ENCODE measurements at places on chromosomes 7 and 10. TPM values are rescaled to one million over a fixed set of nuclear protein-coding genes. Genes with fewer than 3 reads are reported as not detected.

- no peak overlapping the region for H3K27ac ChIP-seq
- H3K4me1 ChIP-seq = no peaks in the 10 kb centered on the region
- H3K4me3 ChIP-seq = no peak overlapping the region
- DNase-seq = no peak
Measured at GRCh38 chr7:95424716-95425115, 10.1 kb downstream of the PON2 start.

DNA sequence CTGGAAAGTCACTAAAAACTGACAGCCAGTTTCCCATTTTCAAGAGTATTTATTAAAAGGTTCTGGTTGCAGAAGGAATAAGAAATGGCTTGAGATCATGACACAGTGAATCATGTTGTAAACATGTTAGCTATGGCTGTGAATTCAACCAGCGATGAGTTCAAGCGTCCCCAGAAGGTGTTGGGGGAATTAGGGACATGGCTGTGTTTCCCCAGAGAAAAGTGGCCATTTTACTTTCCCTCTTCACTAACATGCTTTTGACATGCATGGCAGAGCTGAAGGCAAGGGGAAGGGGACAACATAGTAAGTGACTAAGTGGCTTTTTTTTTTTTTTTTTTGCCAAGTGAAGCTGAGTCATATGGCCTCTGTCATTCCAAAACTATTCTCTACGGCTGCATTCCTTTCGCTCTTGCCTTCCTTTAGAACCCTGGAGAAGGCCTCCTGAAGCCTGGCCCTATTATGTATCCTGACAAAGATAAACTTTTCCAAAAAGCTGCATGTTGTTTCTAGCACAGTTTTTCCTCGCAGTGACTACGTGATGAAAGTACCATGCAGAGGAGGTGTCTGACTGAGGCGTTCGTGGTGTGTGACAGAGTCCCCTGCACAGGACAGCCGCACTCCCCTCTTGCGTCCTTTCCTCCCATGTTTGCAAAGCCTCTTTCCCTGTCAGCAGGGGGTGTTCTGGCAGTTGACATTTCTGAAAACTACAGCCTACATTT lies 46.9 kb downstream of the EGFR start:
- H3K4me1 ChIP-seq = peaks cover 99% of the 10 kb centered on the region
- peak; percentile 95 for DNase-seq
- H3K27ac ChIP-seq = peak overlapping the region; percentile 100
- no peaks in the 10 kb centered on the region for H3K36me3 ChIP-seq
- no peaks in the 10 kb centered on the region for H3K27me3 ChIP-seq

GRCh38 chr7:117021986-117022385 lies 68.7 kb downstream of the ST7 start:
- H3K4me1 ChIP-seq = peaks cover 12% of the 10 kb centered on the region
- no peaks in the 10 kb centered on the region for H3K36me3 ChIP-seq
- H3K4me3 ChIP-seq = no peak overlapping the region

DNA sequence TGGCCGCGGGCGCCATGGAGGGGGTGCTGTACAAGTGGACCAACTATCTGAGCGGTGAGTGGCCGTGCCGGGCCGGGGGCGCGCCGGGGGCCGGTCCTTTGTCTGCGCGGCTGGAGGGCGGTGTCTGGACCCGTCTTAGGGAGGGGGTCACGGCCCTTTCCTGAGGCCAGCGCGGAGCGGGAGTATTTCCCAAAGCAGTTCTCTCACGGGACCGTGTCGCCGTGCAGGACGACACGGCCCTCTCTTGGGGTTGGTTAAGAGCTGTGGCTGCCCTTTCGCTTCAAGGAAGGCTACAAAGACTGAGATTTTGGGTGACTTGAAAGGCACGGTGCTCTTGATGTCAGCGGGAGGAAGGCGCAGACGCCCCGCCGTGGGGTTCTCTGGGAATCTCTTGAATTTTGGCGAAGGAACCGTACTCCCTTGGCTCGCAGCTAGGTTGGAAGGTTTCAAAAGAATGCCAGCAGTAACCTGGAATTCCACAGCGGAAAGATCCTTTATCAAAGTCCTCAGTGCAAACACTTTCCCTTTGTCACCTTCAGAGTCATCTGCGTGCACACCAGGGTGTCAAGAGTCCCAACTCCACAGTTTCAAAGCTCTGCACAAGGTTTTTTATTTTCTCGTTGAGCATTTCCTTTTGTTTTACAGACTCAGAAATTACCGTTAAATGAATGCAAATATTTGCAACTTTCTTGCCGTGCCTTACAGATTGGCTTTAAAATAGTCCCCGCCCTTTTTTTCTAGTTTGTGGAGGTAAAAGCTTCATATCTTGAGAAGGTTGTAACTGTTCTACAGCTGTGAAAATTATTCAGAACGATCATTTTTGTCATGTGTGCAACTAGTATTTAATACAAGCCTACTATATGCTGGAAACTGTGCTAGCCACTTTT lies 780 bp downstream of the PLEKHA8 start:
- peak overlapping the region; percentile 84 for H3K27ac ChIP-seq
- H3K27me3 ChIP-seq = no peaks in the 10 kb centered on the region
- H3K4me3 ChIP-seq = peak overlapping the region; percentile 81
- H3K36me3 ChIP-seq = no peaks in the 10 kb centered on the region
- DNase-seq = no peak

Gene HTR5A
- not detected for total RNA-seq

GRCh38 chr7:158494643-158495042 lies 93.0 kb downstream of the PTPRN2 start:
- no peak overlapping the region for H3K4me3 ChIP-seq
- H3K4me1 ChIP-seq = no peaks in the 10 kb centered on the region
- H3K27me3 ChIP-seq = no peaks in the 10 kb centered on the region

Gene GCK
- total RNA-seq = 0.36 TPM

DNA sequence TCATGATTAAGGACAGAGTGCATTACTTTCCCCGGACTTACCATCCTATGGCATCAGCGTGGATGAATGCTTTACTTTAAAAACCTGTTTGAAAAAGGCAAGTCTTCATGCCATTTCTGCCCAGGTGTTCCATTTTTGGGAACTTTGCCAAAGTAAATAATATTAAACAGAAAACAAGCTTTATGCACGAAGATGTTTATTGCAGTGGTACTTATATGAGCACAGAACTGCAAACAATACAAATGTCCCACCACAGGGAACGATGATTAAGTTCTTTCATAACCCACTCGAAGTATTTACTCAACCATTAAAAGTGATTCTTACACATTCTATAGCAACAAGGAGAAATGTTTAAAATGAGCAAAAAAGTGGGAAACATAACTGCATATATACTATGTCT lies 109.7 kb upstream of the GDF10 start:
- H3K4me3 ChIP-seq = no peak overlapping the region
- peaks cover 12% of the 10 kb centered on the region for H3K4me1 ChIP-seq
- no peak overlapping the region for H3K27ac ChIP-seq
- no peaks in the 10 kb centered on the region for H3K36me3 ChIP-seq
- no peak for DNase-seq

Gene AKR1C8
- total RNA-seq = not detected

DNA sequence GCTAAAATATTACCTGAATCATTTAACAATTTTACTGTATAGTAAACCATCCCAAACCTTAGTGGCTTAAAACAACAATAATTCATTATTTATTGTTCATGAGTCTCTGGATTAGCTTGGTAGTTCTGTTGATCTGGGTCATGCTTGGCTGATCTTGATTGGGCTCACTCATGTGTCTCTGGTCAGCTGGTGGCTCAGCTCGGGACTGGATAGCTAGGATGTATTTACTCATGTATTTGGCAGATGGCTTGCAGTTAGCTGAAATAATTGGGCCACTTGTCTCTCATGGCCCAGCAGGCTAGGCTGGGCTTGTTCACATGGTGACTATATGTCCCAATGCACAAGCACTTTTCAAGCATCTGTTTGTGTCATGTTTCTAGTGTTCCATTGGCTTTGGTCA lies 262.8 kb downstream of the BBS9 start:
- no peaks in the 10 kb centered on the region for H3K36me3 ChIP-seq
- H3K27me3 ChIP-seq = no peaks in the 10 kb centered on the region
- no peak overlapping the region for H3K4me3 ChIP-seq
- DNase-seq = no peak
- no peak overlapping the region for H3K27ac ChIP-seq

DNA sequence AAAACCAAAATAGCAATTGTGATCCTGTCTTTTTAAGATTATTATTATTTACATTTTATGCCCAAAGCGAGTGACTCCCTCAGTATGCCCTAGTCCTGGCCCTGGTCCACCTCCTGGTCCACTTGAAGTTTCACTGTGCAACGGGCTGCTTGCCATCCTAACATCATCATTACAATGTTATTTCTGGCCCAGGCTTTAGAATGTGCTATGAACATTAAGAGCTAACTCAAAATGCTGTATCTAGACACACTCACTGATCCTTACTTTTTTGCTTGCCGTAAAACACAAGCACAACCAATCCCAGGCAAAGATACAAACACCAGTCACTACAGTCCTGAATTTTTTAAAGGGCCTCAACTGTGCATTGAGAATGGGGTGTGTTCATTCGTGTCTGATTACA lies 38.4 kb downstream of the RHOBTB1 start:
- no peaks in the 10 kb centered on the region for H3K4me1 ChIP-seq
- H3K4me3 ChIP-seq = no peak overlapping the region
- no peaks in the 10 kb centered on the region for H3K27me3 ChIP-seq
- no peak overlapping the region for H3K27ac ChIP-seq
- DNase-seq = no peak

DNA sequence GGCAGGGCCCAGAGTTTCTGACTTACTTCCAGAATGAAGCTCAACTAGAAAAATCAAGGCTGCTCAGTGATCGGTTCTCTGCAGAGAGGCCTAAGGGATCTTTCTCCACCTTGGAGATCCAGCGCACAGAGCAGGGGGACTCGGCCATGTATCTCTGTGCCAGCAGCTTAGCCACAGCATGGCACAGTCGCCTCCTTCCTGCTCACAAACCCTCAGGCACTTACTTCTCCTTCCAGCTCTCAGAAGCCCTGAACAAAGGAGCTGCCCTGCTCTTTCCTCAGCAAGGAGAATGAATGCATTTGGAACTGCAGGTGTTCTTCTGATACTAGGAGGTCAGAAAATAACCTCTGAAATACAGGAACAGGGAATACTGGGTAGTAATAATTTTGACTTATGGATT lies 219.7 kb upstream of the PRSS1 start:
- DNase-seq = no peak
- no peaks in the 10 kb centered on the region for H3K4me1 ChIP-seq
- H3K27me3 ChIP-seq = peaks cover 23% of the 10 kb centered on the region
- H3K4me3 ChIP-seq = no peak overlapping the region

DNA sequence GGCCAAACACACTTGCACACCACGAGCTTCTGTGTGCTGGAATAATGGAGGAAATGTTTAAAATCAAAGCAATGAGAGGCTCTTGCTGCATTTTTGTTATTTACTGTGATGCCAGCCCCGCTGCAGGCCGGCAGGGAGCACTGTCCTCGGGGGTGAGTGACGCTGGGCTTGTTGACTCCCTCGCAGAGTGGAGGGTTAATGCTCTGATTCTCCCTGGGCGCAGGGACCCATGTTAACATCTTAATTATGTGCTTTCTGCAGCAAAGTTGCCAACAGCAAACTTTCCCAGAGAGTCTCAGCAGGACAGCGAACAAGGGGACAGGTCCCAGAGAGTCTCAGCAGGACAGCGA lies 22.9 kb downstream of the SCART1 start:
- no peak for DNase-seq
- H3K4me1 ChIP-seq = 0 out of 2 replicates have a peak, but pooled peaks cover 4% of the 10 kb centered on the region
- peaks cover 9% of the 10 kb centered on the region for H3K27me3 ChIP-seq
- H3K36me3 ChIP-seq = no peaks in the 10 kb centered on the region
- no peak overlapping the region for H3K27ac ChIP-seq

- peaks cover 10% of the 10 kb centered on the region for H3K36me3 ChIP-seq
- H3K27ac ChIP-seq = peak overlapping the region; percentile 99
- H3K27me3 ChIP-seq = peaks cover 3% of the 10 kb centered on the region
- peak overlapping the region; percentile 82 for H3K4me3 ChIP-seq
Measured at GRCh38 chr10:96130326-96130995, 364 bp downstream of the ZNF518A start.

Gene SSC4D
- total RNA-seq = 1.6 TPM

Gene HK1
- 74.4 TPM for total RNA-seq
